T-helper 17 cell (primary cell): ENCODE measurements at places on chromosomes 3 and 15. TPM values are rescaled to one million over a fixed set of nuclear protein-coding genes. Genes with fewer than 3 reads are reported as not detected.

The GPR62 gene
- not detected for total RNA-seq

The SHF gene
- total RNA-seq: 2.0 TPM

The TUSC7 gene
- not detected for total RNA-seq

The RTP2 gene
- not detected for total RNA-seq

The PXYLP1 gene
- total RNA-seq: 6.1 TPM

The KIAA1143 gene
- total RNA-seq: 28.7 TPM

The RBMS3 gene
- 0.37 TPM for total RNA-seq

The PIERCE2 gene
- not detected for total RNA-seq

The ADAMTS7 gene
- not detected for total RNA-seq

The SEMA5B gene
- total RNA-seq: not detected

The CHRFAM7A gene
- not detected for total RNA-seq

The ZNF660 gene
- total RNA-seq: 0.20 TPM

The SLC28A2 gene
- total RNA-seq: not detected

DNA sequence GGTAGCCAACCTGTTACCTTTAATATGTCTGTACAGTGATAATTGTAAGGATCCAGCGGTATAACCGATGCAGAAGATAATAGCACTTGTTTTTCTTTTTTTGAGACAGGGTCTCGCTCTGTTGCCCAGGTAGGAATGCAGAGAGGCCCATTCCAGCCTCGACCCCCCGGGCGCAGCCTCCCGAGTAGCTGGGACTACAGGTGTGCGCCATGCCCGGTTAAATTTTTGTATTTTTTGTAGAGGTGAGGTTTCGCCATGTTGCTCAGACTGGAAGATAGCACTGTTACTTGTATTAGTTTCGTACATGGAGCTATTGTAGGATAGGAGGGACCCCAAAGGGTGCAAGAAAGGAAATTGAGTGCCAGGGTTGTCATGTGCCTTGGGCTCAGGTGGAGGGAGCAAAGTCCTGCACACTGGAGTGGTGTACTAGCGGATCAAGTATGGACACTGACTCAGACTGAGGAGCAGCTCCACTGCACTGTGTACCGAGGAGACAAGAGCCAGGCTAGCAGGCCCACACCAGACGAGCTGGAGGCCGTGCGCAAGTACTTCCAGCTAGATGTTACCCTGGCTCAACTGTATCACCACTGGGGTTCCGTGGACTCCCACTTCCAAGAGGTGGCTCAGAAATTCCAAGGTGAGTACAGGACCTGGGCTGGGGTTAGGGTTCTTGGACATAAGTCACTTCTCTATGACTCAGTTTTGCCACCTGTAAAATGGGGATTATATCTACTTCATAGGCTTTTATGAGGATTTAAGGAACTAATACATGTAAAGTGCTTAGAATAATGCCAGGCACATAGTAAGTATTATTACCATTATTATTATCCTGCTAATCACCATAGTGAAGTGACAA, 1.0 kb downstream of the OGG1 start:
- DNase-seq: no peak

DNA sequence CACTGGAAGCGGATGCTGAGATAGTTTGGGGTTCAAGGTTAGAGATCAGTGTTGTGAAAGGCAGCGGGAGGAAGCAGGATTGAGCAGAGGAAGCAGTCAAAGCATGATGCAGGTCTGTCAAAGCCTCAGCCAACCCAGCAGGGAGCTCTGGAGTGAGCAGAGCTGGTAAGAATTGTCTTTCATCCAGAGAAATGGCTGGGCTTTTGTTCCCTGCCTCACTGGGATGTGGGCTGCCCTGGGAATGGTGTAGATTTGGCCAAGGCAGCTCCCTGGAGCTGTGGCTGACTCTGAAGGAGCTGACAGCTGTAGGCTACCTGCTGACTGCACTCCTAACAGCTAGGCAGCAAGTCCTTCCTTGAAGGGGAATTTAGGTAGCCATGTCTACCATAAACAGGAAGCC, 61.9 kb upstream of the STXBP5L start:
- no peak for DNase-seq

- DNase-seq: no peak
These were observed 219.1 kb downstream of the ZNF385D start for GRCh38 chr3:21531909-21532308.

DNA sequence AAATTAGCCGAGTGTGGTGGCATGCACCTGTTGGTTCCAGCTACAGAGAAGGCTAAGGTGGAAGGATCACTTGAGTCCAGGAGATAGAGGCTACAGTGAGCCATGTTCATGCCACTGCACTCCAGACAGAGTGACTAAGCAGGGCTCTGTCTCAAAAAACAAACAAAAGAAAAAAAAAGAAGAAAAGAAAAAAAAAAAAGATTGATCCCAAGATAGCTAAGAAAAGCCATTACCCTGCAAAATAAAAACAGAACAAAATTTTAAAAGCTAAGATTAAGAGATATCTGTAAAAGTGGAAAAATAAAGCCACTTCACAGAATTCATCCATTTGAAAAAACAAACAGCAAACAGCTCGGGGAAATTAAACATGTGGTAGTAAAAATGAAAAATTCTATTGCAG, 23.8 kb downstream of the LRRC2 start:
- DNase-seq: no peak

GRCh38 chr3:182527745-182528144, 265.6 kb upstream of the ATP11B start:
- no peak for DNase-seq

GRCh38 chr15:87326269-87326668, 930.3 kb downstream of the NTRK3 start:
- no peak for DNase-seq

- no peak for DNase-seq
These were observed 13.5 kb downstream of the HIGD1A start for GRCh38 chr3:42790714-42791229.

GRCh38 chr3:119627461-119627860, 29.8 kb downstream of the PLA1A start:
- peak; percentile 26 for DNase-seq

DNA sequence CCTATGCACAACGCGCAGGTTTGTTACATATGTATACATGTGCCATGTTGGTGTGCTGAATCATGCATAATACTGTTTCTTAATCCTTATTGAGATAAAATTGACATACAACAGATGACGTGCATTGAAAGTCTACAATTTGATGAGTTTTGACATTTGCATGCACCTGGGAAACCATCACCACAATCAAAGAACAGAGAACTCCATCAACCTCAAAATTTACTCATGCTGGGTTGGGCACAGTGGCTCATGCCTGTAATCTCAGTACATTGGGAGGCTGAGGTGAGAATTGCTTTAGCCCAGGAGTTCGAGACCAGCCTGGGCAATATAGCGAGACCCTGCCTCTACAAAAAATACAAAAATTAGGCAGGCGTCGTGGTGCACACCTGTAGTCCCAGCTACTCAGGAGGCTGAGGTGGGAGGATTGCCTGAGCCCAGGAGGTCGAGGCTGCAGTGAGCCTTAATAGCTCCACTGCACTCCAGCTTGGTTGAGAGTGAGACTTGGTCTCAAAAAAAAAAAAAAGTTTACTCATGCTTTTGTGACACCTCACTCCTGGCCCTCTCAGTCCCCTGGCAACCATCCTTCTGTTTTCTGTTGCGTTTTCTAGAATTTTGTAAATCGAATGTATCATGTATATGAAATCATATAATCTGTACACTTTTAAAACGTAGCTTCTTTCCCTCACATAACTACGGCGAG, 56.6 kb downstream of the BHLHE40 start:
- no peak for DNase-seq

- DNase-seq: no peak
These were observed 178.6 kb downstream of the SATB1 start for GRCh38 chr3:18246336-18247060.

DNA sequence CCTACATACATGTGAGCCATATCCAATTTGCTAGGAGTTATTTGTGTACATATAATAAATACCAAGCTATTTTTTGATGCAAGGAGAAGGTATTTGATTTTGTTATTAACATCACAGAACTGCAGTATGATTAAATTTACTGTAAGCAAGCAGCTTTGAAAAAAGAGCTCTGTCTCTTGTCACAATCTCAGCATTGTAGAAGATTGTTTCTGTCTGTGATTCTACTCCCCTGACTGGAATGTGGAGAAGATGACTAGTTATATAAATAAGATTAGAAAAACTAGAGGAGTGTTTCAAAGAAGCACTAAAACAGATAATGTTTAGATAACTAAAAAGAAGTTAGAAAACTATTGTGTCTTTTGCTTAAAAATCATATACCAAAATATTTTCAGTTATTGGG, 17.1 kb upstream of the DCBLD2 start:
- no peak for DNase-seq

DNA sequence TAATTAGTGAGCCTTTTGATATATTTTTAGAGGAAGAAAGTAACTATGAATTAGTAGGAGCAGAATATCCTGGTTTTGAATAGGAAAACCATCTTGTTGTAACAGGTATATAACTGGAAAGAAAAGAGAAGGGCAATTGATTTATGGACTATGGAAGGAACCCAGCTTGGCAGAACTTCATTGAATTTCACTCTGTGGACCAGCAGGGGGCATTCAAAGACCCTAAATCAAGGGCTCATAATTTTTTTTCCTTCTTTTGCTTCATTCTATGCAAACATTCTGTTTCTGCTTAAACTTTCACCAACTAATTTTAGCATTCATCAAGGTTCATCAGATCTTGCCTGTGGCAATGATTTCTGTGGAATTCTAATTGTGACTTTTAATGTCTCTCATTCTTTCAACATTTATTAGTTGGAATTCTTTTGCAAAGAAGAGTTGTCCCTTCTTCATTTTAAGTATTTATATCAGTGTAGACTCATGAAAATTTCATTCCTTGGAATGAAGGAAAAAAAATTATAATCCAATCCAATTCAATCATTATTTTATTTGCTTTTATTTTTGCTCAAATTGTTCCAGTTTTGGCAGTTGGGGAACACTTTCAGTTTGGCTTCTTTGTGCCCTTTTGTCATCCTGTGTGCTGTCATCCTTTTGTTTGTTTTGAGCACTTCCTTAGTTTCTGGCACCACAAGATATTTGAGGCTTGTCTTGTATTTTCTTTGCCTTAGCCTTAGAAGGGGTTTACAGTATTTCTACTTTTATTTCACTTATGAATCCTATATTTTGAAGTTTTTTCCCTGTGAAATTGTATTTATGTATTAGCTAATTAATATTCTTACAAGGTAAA, 30.4 kb downstream of the NXPE3 start:
- DNase-seq: peak; percentile 18

- DNase-seq: no peak
These were observed 1435.2 kb upstream of the CADM2 start for GRCh38 chr3:83523470-83524073.

- DNase-seq: no peak
These were observed 1208.3 kb downstream of the OTOL1 start for GRCh38 chr3:162704799-162705385.

GRCh38 chr15:79089331-79089889, 1.2 kb downstream of the RASGRF1 start:
- DNase-seq: no peak

GRCh38 chr3:50168791-50169190, 13.7 kb downstream of the SEMA3F start:
- DNase-seq: no peak

GRCh38 chr3:142706321-142707127, 17.3 kb upstream of the TRPC1 start:
- no peak for DNase-seq

DNA sequence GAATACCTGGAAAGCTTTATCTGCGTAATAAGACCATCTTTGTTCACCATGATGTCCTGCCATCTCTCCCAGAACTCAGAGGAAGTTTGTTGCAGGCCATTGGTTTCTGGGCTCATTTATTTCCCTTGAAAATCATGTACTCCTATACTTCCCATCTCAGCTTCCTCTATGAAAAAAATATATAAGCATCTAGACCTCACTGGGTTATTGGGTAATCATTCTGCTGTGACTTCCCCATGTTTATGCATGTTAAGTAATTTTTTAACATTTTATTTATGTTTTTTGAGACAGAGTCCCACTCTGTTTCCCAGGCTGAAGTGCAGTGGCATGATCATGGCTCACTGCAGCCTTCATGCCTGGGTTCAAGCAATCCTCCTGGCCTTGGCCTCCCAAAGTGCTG, 184.5 kb downstream of the ZPLD1 start:
- no peak for DNase-seq

GRCh38 chr3:144821583-144821982, 850.0 kb downstream of the DIPK2A start:
- no peak for DNase-seq

DNA sequence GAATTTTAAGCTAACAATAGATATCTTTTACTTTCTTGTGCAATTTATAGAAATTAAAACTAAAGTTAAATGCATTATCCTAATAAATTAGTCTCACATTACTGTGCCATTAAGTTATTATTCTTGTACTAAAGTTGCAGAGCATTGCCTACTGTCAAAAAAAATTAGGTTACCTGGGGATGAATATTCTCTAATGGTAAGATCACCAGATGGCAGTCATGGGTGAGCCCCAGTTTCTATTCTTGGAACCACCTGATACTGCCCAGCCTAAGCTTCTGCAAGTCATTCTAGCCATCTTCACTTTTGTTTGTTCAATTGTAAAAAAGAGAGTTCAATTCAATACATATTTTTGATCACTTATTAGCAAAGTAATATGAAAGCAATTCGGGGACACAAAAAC, 213.2 kb downstream of the CADM2 start:
- no peak for DNase-seq

- DNase-seq: no peak
These were observed 308.5 kb upstream of the RASGRP1 start for GRCh38 chr15:38873158-38873557.

DNA sequence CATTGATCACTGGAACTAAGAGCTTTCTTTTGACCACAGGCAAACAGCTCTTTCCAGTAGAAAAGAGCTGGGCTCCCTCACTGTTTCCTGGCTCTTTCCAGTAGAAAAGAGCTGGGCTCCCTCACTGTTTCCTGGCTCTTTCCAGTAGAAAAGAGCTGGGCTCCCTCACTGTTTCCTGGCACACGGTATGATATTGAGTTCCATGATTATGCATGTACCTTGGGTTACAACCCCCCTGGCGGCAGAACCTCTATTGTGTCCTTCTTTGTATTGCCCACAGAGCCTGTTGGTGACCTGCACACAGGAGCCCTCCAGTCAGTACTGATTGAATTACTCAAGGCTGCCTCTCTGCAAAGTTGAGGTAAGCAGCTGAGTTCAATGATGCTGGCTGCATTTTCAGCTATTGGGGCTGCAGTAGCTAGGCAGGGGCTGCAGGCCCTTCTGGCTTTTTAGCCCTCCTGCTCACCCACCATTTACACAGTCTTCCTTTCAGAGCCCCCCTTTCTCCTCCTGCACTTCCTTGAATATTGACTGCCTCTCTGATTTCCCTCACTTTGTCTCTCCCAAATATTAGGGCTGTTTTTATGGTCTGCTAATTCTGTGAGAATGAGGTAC, 10.2 kb downstream of the ACKR2 start:
- DNase-seq: no peak

DNA sequence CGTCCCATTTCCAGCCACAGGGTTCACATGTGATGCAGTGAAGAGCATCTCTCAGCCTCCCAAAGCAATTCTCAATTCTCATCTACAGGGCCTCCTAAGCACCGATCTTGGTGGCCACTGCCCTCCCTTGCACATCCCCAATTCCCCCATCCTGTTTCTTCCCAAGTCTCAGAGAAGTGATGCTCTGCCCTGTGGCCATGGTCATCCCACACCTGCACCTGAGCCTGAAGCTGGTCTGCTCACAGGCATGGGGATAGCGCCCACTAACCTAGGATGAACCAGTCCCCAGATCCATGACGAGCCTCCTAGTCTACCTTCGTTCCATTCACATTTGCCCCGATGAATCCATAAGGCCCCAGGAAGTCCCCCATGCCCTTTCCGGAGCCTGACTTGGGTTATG, 201.5 kb downstream of the UACA start:
- no peak for DNase-seq
